Upper lobe of right lung (tissue), 1 donor: ENCODE measurements at places on chromosomes 7 and 10.
A peak's percentile ranks its signal among the peaks of the same experiment; 100 is the strongest.

DNA sequence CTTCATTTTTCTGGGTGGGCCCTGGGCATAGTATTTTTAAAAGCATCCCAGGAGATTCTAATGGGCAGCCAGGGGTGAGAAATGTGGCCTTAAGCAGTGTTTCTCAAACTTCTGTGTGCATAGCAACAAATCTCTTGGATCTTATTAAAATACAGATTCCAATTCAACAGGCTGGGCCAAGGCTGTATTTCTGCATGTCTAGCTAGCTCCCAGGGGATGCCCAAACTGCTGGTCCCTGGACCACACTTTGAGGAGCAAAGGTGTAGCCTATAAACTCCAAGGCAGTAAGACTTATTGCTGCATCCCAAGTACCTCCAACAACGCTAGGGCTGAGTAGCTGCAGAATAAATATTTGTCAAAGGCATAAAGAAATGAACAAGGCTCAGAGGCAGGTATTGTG is 292.9 kb upstream of the ZMIZ1 start:
- peak; percentile 21 for DNase-seq

GRCh38 chr7:145313551-145313950 is 477.7 kb upstream of the TPK1 start:
- DNase-seq: no peak

DNA sequence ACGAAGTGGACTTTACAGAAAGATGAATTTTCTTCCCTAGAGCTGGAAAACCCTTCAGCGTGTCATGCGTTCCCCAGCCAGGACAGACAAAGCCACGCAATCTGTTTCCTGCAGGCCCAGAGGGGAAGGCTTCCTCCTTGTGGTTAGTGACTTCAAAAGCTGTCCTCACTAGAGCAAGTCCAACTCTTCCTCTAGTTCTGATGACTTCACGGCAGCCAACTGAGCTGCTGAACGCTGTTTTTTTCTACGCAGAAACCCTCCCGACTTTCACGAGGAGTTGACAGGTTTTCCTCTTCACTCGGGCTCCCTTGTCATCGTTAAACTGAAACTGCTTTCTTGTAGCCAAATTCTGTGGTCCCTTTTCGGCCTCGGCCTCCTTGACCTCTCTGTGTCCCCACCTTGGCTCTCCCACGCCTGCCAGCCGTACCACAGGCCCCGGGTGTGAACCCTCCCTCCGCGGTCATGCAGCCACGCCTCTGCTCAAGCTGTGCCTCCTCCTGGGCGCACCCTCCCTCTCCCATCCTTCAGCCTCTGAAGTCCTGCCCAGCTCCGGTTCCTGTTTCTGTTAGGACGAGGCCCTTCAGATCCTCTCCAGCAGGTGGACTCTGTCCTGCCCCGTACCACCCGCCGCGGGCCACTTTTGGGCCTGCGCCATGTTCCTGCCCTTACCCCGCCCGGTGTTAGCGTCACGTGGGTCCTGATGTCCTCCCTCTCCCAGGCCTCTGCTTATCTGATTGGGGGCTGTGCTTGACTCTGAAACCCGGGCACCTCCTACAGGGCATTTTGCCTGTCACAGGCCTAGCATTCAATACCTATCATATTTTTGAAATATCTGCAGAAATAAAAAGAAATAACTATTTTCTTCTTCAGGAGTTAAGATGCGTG is 39.3 kb downstream of the CUX1 start:
- peak; percentile 97 for DNase-seq

- no peak for DNase-seq
Measured at GRCh38 chr7:127534636-127535035, 50.8 kb downstream of the GCC1 start.

DNA sequence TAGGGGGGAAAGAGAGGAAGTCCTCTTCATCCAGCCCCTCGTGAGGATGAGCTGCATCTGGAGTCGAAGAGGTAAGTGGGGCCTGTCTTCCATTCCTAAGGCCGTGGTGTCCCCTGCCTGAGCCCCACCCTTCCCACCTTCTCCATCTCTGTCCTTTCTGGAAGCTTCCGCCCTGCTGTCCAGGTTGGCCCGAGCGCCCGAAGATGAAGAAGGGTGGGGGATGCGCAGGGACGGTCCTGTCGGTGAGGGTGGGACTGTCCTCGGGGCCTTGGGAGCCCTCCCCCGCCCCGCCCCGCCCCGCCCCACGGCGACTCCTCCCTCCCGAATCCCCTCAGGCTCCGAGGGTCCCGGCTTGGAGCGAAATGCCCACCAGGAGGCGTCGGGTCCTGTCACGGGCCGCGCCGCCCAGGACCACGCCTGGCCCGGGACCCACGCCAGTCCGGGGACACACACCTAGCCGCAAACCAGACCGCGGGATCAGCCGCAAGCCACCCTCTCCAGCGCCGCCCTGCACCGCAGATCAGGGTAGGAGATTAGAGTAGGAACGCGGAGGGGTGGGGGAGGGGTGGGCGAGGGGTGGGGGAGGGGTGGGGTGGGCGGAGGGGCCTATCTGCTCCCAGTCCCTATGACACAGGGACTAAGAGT is 15.3 kb downstream of the GPRIN2 start:
- peak; percentile 86 for DNase-seq

GRCh38 chr7:125059861-125060456 is 130.3 kb upstream of the POT1 start:
- DNase-seq: no peak

DNA sequence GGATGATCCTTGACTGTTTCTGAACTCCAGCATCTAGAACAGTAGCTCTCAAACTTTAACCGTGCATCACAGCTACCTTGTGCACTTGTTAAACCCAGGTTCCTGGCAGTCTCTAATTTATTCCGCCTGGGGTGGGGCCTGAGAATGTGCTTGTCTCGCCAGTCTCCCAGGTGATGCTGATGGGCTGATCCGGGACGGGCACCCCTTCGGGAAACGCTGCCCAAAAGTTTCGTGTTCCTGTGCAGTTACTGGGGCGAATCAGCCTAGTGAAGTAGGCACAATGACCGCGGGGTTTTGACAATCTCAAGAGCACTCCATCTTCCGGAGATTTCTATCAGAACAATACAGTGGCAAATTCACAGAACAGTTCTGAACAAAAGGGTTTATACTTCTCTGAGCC is 29.9 kb downstream of the ADCYAP1R1 start:
- peak; percentile 36 for DNase-seq

GRCh38 chr7:80703272-80703671 is 64.8 kb downstream of the CD36 start:
- no peak for DNase-seq

GRCh38 chr7:84492098-84493034 is 297.8 kb upstream of the SEMA3A start:
- DNase-seq: no peak

DNA sequence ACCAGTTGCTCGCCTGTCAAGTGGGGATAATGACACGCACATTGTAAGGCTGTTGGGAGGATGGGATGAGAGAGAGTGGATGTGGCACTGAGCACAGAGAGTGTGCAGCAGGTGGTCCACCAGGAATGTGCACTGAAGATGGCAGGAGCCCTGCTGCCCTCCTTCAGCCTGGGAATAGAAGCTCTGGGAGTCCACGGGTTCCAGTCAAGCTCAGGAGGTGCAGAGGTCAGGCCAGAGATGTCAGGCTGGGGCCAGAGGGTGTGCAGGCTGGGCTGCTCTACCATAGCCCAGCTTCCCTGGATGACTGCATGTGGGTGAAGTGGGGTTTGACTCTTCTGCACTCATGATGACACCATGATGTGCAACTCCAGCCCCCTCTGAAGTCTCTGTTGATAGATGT is 58.7 kb downstream of the C10orf120 start:
- DNase-seq: peak; percentile 46

DNA sequence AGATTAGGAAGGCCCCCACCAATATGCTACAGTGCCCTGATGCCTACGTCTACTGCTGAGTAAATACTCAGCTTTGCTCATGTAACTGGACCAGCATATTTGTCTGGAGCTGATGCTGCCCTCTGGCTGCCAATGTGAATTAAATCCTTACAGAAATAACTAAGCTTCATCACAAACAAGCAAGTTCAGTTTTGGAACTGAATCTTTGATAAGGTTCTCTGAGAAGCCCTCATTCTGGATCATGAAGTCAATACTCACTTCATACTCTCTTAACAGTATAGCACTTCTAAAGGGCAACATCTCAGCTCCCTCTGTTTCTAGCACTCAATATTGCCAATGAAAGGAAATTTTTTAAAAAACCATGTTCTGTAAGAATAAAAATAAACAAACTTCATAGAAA is 246.7 kb downstream of the ETV1 start:
- DNase-seq: no peak

DNA sequence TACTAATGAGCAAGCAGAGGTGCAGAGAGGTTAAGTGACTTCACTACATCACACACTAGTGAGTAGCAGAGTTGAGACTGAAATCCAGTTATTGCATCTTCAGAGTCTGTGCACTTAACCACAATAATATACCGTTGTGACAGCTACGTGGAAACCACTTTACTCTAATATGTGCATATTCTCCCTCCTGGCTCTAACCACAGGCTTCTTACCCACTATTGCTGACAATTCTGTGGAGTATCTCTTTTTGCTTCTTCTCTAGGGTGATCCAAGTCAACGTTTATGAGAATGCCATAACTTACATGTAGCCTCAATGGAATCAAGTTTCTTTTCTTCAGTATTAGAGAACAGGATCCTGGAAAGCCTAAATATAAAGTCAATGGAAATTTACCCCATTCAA is 64.2 kb upstream of the MEOX2 start:
- no peak for DNase-seq

- DNase-seq: no peak
Measured at GRCh38 chr10:114444819-114445218, 40.5 kb upstream of the AFAP1L2 start.

DNA sequence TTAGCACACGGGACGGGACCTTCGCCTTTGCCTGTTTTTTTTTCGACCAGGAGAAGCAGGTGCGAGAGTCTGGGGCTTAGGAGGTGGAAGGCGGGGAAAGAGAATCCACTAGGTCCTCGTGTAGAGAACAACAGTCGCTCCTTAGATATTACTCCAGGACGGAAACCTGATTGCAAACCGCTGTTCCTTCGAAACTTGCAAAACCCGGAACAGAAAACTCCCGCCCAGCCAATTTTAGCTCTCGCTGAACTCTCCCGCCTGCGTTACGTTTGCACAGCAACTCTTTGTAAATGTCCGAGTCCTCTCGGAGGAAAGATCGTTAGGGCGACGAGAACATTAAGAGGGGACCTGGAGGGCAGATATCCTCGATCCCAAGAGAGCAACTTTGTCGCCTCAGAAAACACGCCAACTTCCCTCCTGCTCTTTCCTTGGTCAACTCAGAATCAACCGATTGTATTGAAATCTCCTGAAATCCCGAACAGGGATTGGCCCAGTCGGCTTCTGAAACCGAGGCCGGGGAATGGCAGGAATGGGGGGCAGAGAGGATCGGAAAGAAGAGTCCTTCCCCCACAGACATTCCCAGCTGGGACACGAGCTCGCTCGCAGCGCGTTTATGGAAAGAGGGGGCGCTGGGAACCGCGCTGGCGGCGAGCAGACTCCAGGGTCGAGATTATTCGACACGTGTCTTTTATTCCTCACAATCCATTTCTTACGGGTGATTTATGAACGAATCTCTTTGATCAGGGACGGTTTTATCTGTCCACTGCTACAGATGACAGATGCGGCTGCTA is 9.9 kb downstream of the TWIST1 start:
- DNase-seq: no peak

DNA sequence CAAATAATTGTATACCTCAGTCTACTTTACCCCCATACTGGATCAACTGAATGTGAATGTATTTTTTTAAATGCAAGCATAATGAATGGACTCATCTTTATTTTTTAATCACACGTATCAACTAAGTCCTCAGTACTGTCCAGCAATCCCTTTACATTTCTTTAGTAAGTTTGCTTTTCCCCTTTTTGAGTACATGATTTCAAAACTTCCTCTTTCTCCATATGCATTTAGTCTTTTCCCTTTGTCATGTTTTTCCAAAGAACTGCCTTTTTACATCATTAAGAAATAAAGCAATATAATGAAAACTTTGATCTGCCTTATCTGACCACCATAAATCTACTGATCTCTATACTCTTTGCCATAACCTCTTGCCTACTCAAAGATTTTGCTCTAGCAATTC is 182.5 kb upstream of the AKR1E2 start:
- no peak for DNase-seq

GRCh38 chr10:69835233-69835632 is 33.5 kb downstream of the COL13A1 start:
- DNase-seq: no peak

- DNase-seq: no peak
Measured at GRCh38 chr7:152095771-152096170, 70.3 kb downstream of the GALNT11 start.

DNA sequence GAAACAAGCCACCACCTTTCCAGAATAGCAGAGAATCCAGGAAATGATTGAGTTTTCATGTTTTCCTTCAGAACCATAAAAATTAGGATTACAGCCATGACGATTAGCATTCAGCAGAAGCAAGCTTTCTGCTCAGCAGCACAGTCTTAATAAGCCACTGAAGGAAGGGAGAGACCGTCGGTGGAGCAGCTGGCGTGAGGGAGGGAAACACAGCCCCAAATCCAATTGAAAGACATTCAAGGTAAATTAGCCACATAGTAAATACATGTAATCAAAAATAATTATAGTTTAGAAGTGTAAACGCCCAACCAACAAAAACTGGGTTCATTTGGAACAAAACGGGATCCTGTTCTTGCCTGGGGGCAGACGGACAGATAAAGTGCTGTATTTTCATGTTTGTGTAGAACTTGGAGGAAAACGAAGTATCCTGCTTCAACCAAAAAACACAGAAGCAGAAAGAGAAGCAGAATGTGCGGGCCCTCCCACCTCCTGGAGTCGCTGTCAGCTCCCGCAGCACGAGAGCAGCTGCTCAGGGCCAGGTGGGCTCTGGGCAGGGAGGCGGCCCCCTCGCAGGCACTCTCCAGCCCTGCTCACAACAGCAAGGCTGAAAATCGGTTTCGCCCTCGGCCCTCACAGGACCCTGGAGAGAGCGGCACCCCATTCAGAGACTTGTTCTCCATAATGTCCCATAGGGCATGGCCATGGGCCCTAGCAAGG is 84.9 kb downstream of the TCERG1L start:
- DNase-seq: no peak

DNA sequence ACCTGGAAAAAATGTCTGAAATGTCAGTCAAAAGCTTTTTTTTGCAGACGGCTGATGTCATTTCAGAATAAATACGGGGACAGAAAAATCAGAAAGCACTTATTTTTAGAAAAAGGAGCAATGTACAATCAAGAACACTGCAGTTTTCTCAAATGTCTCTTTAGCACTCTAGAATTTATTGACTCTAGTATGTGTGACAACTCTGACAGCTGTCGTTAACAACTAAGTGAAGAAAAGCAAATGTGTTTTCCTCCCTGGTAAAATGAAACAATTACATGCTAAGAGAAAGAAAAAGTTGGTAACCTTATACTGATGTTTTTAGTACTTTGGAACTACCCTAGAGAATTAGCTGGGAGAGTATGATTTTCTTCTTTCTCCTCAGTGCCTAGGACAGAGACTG is 497.4 kb downstream of the GRM8 start:
- DNase-seq: no peak

- no peak for DNase-seq
Measured at GRCh38 chr7:298743-299142, 8.8 kb downstream of the FOXL3 start.

GRCh38 chr7:1719913-1720312 is 49.8 kb downstream of the ELFN1 start:
- no peak for DNase-seq
